ENCODE measurements at places on chromosomes 4 and X.

DNA sequence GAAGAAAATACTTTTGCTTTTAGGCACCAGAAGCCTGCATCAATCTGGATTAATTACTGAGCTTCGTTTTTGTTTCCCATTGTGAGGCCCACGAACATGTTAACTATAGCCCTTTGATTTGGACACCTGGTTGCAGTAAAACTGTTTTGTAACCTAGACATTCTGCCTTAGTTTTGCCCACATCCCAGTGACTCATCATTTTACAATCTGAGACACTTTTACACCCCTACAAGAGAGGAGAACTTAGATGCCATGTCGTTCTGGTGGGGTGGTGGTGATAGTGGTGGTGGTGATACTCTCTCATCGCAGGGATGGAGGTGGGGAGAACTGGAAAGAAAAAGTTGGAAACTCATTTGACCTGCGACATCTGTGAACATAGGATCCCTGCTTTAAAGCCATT lies 1257.2 kb downstream of the ADGRL3 start:
- H3K4me1 ChIP-seq: peaks cover 19% of the 10 kb centered on the region
- H3K36me3 ChIP-seq: no peaks in the 10 kb centered on the region
- peak; percentile 49 for DNase-seq
- H3K27me3 ChIP-seq: no peaks in the 10 kb centered on the region
- no peak overlapping the region for H3K4me3 ChIP-seq
- H3K27ac ChIP-seq: peak overlapping the region; percentile 69

DNA sequence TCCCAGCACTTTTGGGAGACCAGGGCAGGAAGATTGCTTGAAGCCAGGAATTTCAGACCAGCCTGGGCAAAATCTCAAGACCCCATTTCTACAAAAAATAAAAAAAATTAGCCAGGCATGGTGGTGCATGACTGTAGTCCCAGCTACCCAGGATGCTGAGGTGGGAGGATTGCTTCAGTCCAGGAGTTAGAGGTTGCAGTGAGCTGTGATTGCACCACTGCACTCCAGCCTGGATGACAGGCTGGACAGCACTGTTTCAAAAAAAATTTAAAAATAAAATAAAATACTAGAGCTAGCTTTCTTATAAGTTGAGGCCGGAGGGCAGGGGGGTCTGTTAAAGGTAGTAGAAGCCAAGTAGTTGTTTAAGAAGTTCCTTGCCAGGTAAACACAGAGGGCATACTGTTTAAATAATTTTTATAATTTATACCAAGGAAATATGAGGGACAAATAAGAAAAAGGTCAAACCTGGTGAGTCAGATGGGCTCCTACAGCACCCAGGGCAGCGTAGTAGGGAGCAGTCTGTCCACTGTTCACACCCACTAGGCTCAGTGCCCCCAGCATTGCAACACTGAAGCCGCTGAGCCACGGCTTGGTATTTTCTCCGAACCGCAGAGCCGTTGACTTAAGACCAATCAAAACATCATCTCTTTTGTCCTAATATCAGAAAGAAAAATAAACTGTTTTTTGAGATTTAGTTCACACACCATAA lies 17.3 kb downstream of the COQ2 start:
- no peaks in the 10 kb centered on the region for H3K27me3 ChIP-seq
- H3K4me1 ChIP-seq: peaks cover 11% of the 10 kb centered on the region
- peak overlapping the region; percentile 49 for H3K27ac ChIP-seq
- H3K4me3 ChIP-seq: no peak overlapping the region
- peaks cover 27% of the 10 kb centered on the region for H3K36me3 ChIP-seq

DNA sequence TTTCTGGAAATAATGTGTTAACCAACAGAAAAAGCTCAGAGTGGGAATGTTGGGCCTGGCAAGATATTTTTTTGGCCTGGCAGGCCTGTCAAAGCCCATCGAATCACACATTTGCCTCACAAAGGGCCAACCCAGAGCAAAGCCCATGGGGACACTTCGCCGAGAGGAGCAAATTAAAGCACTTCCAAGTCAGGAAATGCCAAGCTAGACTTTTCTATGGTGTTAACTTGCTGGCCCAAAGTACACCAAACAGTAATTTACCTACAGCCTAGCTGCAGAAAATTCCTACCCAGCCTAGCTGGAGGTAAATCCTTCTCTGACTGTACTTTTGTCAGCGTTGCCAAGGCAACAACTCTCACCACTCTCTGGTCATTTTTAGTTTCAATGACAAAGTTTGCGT lies 288.6 kb upstream of the LDB2 start:
- peaks cover 5% of the 10 kb centered on the region for H3K4me1 ChIP-seq
- no peak overlapping the region for H3K4me3 ChIP-seq

DNA sequence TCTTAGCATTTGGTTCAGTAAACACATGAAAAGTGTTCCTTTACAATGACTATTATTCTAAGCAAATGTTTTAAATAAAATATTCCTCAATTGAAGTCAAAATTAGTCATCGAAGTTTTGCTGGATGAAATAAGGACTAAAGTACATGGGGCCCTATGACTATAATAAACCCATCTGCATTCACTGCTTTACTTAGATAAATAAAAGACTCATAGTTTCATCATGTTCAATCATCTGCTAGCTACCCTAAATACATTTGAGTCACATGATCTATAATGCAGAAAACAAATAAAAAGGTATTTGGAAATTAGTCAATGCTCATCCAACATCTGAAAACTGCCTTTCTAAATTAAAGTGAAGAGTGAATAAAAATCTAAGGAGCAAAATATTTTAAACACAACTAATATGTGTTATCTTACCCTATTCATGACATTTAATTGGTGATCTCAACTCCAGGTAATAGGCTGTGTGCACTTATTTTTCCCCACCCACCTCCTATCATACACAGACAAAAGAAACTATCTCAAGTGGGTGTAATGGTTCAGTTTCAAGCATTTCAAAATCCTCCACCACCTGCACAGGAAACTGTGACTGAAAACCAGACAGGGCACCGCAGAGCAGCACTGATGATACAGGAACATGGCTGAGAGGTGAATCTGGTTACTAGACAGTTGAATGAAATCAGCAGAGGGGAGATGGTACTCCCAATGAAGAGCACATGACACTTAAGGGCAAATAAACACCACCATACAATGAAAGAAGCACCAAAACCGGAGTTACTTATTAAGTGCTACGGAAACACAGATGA lies 78.6 kb downstream of the CAMK2D start:
- no peak overlapping the region for H3K4me3 ChIP-seq
- H3K4me1 ChIP-seq: peaks cover 8% of the 10 kb centered on the region
- no peaks in the 10 kb centered on the region for H3K27me3 ChIP-seq
- H3K36me3 ChIP-seq: no peaks in the 10 kb centered on the region
- no peak overlapping the region for H3K27ac ChIP-seq

GRCh38 chr4:155119006-155119405 lies 89.4 kb upstream of the NPY2R start:
- no peak for DNase-seq
- H3K36me3 ChIP-seq: no peaks in the 10 kb centered on the region
- no peak overlapping the region for H3K27ac ChIP-seq
- H3K27me3 ChIP-seq: no peaks in the 10 kb centered on the region
- no peak overlapping the region for H3K4me3 ChIP-seq

DNA sequence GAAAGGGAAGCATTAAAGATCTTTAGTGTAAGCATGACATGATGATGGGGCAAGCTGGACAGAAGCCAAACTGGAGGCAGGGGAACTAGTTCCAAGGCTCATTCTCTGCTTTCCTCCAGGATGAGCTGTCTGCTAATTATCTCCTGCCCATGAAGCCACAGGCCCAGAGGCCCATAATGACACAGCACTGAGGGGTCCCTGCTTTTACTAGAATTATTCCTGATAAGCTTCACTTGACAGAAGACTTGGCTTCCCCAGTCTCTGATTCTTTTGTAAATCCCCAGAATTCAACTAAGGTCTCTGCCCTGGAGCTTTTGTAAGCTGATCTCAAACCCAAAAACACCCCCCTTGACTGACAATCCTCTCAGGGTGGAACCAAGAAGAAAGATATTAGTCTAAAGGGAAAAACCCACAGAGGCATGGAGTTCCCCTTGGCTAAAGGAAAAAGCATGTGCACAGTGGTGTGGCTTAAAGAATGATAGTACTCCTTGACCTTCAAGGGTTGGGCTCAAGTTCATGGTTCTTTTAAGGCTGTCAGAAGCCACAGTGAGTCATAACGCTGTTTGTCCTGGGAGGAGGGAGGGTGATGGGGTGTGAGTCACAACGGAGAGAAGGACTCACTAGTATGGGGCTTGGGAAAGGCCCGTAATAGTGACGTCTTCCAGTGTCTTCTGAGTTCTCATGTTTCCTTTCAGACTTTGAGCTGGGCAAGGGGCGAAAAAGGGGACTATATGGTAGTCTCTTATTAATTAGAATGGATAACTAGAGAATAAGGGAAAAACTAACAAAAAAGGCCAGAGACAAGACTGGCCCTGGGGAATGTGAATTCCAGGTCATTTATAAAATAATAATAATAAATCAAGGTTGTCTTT lies 146.0 kb upstream of the CPEB2 start:
- H3K4me3 ChIP-seq: peak overlapping the region; percentile 8
- H3K36me3 ChIP-seq: no peaks in the 10 kb centered on the region
- no peaks in the 10 kb centered on the region for H3K27me3 ChIP-seq
- DNase-seq: peak; percentile 99
- peak overlapping the region; percentile 99 for H3K27ac ChIP-seq
- H3K4me1 ChIP-seq: peaks cover 34% of the 10 kb centered on the region

- H3K27me3 ChIP-seq: no peaks in the 10 kb centered on the region
- peak; percentile 78 for DNase-seq
- H3K4me1 ChIP-seq: peaks cover 6% of the 10 kb centered on the region
- H3K27ac ChIP-seq: no peak overlapping the region
- no peaks in the 10 kb centered on the region for H3K36me3 ChIP-seq
These were observed 8.8 kb downstream of the EPHA5 start for GRCh38 chr4:65661471-65661870.

GRCh38 chr4:8517946-8518345 lies 62.2 kb upstream of the GPR78 start:
- no peak overlapping the region for H3K4me3 ChIP-seq
- peaks cover 1% of the 10 kb centered on the region for H3K27me3 ChIP-seq
- no peak for DNase-seq
- peaks cover 5% of the 10 kb centered on the region for H3K36me3 ChIP-seq
- no peaks in the 10 kb centered on the region for H3K4me1 ChIP-seq

GRCh38 chr4:20627866-20628265 lies 72.4 kb upstream of the PACRGL start:
- no peaks in the 10 kb centered on the region for H3K27me3 ChIP-seq
- no peak overlapping the region for H3K4me3 ChIP-seq
- peaks cover 19% of the 10 kb centered on the region for H3K4me1 ChIP-seq

DNA sequence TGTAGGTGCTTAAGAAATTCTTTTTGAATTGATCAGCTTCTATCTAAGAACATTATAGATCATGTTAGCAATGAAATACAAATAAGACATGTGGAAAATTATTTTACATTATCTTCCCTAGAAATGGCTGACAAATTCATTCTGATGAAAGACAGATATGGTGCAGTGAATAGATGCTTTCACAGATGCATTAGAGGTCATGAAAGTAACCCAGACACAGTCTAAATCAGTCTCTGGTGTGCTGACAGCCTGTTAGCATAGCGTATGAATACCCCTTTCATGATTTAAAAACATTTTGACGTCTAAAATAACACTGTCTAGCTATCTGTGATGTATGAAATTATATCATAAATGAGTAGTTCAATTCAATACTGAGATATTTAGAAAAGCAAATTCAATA lies 180.9 kb downstream of the UNC5C start:
- H3K27ac ChIP-seq: no peak overlapping the region
- H3K36me3 ChIP-seq: no peaks in the 10 kb centered on the region
- DNase-seq: no peak
- no peak overlapping the region for H3K4me3 ChIP-seq
- H3K4me1 ChIP-seq: no peaks in the 10 kb centered on the region
- H3K27me3 ChIP-seq: no peaks in the 10 kb centered on the region

DNA sequence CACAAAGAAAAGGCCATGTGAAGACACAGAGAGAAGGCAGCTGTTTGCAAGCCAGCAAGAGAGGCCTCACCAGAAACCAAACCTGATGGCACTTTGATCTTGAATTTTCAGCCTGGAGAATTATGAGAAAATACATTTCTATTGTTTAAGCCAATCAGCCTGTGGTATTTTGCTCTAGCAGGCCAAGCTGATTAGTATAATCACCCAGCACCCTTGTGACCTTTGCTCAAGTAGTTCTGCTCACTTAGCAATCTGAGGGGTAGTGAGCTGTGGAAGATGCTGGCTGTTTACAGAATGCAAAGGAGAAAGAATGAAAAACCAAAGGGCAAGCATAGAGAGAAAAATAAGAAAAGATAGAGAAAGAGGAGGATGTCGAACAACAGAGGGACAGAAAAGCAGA lies 396.4 kb upstream of the BOD1L1 start:
- no peak overlapping the region for H3K4me3 ChIP-seq
- no peak for DNase-seq

GRCh38 chr4:6885953-6886557 lies 23.6 kb upstream of the TBC1D14 start:
- H3K4me1 ChIP-seq: peaks cover 6% of the 10 kb centered on the region
- H3K27me3 ChIP-seq: no peaks in the 10 kb centered on the region
- H3K27ac ChIP-seq: no peak overlapping the region
- DNase-seq: peak; percentile 58
- peaks cover 35% of the 10 kb centered on the region for H3K36me3 ChIP-seq
- no peak overlapping the region for H3K4me3 ChIP-seq

GRCh38 chr4:134883831-134884449 lies 682.4 kb upstream of the PABPC4L start:
- no peak overlapping the region for H3K4me3 ChIP-seq
- H3K27me3 ChIP-seq: no peaks in the 10 kb centered on the region
- H3K27ac ChIP-seq: no peak overlapping the region
- no peak for DNase-seq

GRCh38 chr4:90121676-90122354 lies 5.4 kb upstream of the CCSER1 start:
- DNase-seq: no peak
- no peak overlapping the region for H3K27ac ChIP-seq
- H3K27me3 ChIP-seq: no peaks in the 10 kb centered on the region
- H3K4me3 ChIP-seq: no peak overlapping the region
- no peaks in the 10 kb centered on the region for H3K4me1 ChIP-seq

DNA sequence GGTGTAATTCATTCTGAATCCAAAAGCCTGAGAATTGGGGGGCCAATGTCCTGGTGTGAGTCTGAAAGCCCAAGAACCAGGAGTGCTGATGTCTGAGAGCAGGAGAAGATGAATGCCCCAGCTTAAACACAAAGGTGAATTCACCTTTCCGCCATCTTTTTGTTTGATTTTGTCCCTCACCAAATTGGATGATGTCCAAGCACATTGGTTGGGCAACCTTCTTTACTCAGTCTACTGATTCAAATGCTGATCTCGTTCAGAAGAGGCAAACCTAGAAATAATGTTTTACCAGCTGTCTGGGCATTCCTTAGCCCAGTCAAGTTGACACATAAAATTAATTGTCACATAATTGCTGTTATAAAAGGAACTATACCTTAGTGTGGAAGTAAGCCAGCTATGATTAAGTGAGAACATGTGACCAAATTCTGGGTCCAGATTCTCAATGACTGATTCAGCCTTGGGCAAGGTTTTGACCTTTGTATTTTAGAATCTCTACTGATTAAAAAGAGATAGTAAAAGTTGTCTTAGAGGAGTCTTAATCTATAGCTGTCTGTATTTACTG lies 34.5 kb upstream of the SLC4A4 start:
- H3K27me3 ChIP-seq: no peaks in the 10 kb centered on the region
- H3K4me1 ChIP-seq: peaks cover 6% of the 10 kb centered on the region
- peak; percentile 31 for DNase-seq
- no peaks in the 10 kb centered on the region for H3K36me3 ChIP-seq

GRCh38 chr4:955161-955921 lies 18.0 kb downstream of the DGKQ start:
- no peak overlapping the region for H3K4me3 ChIP-seq
- no peak overlapping the region for H3K27ac ChIP-seq
- H3K36me3 ChIP-seq: peaks cover 14% of the 10 kb centered on the region

- no peaks in the 10 kb centered on the region for H3K27me3 ChIP-seq
- peak; percentile 7 for DNase-seq
- H3K27ac ChIP-seq: peak overlapping the region; percentile 2
- peaks cover 7% of the 10 kb centered on the region for H3K4me1 ChIP-seq
- no peaks in the 10 kb centered on the region for H3K36me3 ChIP-seq
These were observed 168.7 kb downstream of the NR3C2 start for GRCh38 chr4:148273501-148273986.

Data from MCF 10A (cell line).